Panc1 (cell line): ENCODE measurements at places on chromosomes 11 and 22. TPM values are rescaled to one million over a fixed set of nuclear protein-coding genes. Genes with fewer than 3 reads are reported as not detected.

The OR5T2 gene
- total RNA-seq = not detected

The PHF21B gene
- 4.5 TPM for total RNA-seq

The KDM2A gene
- 112 TPM for total RNA-seq

The APOA1 gene
- total RNA-seq = 1.7 TPM

The TIMP3 gene
- 0.67 TPM for total RNA-seq

The PGA4 gene
- not detected for total RNA-seq

The CPT1B gene
- total RNA-seq = 18.4 TPM

The KRTAP5-10 gene
- not detected for total RNA-seq

The MS4A3 gene
- total RNA-seq = 0.13 TPM

The HORMAD2 gene
- not detected for total RNA-seq

The ABCG4 gene
- 0.39 TPM for total RNA-seq

The SCARF2 gene
- total RNA-seq = 3.2 TPM

The SYT8 gene
- 3.5 TPM for total RNA-seq

The SLC29A2 gene
- total RNA-seq = 28.3 TPM

The FOXR1 gene
- not detected for total RNA-seq

The NCR3LG1 gene
- total RNA-seq = 8.6 TPM

The TTLL1 gene
- 4.6 TPM for total RNA-seq

The GAB4 gene
- not detected for total RNA-seq

The OR8G5 gene
- total RNA-seq = not detected

The CARD18 gene
- 8.1 TPM for total RNA-seq

The TRIM49 gene
- not detected for total RNA-seq

The OR51L1 gene
- total RNA-seq = not detected

The IRAG1 gene
- 0.21 TPM for total RNA-seq

The TMEM123 gene
- total RNA-seq = 383 TPM

The SPA17 gene
- total RNA-seq = 10.1 TPM

The DUSP18 gene
- 15.4 TPM for total RNA-seq

The LRRC55 gene
- total RNA-seq = not detected
